ENCODE measurements at places on chromosomes 7 and 10.

- DNase-seq = no peak
These were observed 105.2 kb downstream of the FANK1 start for GRCh38 chr10:126001576-126001975.

- no peak for DNase-seq
These were observed 31.9 kb upstream of the KAT6B start for GRCh38 chr10:74794531-74794930.

DNA sequence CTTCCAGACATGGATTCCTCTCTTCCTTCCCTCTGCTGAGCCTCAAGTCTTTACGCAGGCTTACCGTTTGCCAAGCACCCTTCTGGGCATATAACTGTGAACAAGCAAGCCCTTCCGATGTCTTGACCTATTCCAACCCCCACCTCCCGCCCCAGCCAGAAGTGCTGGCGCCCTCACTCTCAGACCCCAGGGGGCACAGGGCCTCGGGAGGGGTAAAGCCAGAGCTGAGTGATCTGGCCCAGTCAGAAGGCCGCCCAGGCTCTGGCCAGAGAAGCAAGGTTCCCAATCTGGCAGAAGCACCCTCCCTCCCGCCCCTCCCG, 1.2 kb downstream of the PRRT4 start:
- no peak for DNase-seq

DNA sequence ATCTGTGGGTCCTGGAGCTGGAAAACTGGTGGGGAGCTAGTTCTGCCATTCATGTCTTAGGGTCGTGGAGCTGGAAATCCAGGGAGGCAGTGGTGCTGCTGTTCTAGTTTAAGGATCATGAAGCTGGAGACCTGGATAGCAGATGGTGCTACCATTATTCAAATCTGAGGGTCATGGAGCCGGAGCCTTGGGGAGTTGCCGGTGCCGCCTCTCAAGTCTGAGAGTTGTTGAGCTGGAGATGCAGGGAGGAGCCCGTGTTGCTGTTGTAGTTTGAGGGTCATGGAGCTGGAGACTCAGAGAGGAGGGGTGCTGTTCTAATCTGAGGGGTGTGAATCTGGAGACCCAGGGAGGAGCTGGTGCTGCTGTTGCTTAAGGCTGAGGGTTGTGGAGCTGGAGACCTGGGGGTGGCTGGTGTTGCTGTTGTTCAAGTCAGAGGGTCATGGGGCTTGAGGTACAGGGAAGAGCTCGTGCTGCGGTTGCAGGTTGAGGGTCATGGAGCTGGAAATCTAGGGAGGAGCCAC, 86.0 kb upstream of the ZNF479 start:
- DNase-seq = no peak

- no peak for DNase-seq
These were observed 30.0 kb downstream of the EEPD1 start for GRCh38 chr7:36182854-36183604.

Measured in stimulated activated CD8-positive, alpha-beta memory T cell treated with anti-CD3 and anti-CD28 coated beads, Interleukin-4, amount 100 ng/mL, for 1 hour (primary cell).